ENCODE measurements at places on chromosomes 1 and 21. TPM values are rescaled to one million over a fixed set of nuclear protein-coding genes. Genes with fewer than 3 reads are reported as not detected.

GRCh38 chr1:236759252-236759859, 35.7 kb upstream of the MTR start:
- no peak for DNase-seq

GRCh38 chr1:208351838-208352237, 107.7 kb upstream of the PLXNA2 start:
- DNase-seq: no peak

Gene TPTE
- not detected for polyA plus RNA-seq

Gene PTPN14
- 35.5 TPM for polyA plus RNA-seq

DNA sequence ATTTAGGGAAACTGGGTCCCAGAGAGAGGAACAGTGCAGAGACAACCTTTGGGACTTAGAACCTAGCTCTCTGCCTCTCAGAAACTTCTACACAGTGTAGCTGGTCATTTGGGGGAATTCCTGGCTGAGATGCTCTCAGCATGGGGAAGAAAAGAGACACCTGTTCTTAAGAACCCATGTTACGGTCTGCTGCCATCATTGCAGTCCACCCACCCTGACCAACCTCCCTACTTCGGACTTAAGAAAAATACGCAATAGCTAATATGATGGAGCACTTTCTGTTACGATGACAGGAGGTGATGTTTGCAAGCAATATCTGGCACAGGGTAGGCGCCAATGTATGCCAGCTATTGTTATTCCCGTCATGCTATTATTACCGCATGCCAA, 177.9 kb downstream of the IGSF21 start:
- DNase-seq: no peak

DNA sequence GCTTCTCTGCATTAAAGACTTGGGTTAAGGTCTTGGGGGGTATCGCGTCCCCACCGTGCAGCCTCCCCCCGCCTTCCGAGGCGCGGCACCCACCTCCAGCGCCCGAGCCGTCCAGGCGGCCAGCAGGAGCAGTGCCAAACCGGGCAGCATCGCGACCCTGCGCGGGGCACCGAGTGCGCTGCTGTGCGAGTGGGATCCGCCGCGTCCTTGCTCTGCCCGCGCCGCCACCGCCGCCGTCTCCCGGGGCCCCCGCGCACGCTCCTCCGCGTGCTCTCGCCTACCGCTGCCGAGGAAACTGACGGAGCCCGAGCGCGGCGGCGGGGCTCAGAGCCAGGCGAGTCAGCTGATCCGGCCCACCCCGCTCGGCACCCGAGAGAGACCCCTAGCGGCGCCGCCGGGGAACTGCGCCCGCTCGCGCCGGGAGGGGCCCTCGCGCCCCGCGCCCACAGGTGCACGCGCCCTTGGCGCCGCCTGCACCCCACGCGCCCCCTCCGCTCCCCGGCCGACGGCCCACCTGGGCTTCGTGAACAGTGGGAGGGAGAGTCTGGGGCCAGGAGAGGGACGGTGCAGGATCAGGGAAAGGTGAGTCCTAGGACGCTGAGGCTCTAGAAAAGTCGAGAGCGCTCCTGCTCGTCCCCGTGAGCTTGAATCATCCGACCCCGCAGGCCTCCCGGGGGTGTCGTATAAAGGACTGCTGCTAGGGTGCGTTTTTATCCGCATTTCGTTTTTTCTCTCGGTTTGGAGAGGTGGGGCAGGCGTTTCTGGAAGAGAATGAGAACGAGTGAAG, at the start of gene APP:
APP (minus strand) TSS at position 300 of the 787 bp plus-strand sequence; CDS start at position 150, 150 bp downstream.
- DNase-seq: peak; percentile 75

GRCh38 chr1:84245563-84245962, 55.9 kb upstream of the SAMD13 start:
- no peak for DNase-seq

All from left renal pelvis (tissue), 4 donors.